PC-9 (cell line): ENCODE measurements at places on chromosomes 5 and 9. TPM values are rescaled to one million over a fixed set of nuclear protein-coding genes. Genes with fewer than 3 reads are reported as not detected.
A peak's percentile ranks its signal among the peaks of the same experiment; 100 is the strongest.

The NUTM2F gene
- total RNA-seq, result 0.15 TPM in 1 of 2 replicates, not detected in the other

DNA sequence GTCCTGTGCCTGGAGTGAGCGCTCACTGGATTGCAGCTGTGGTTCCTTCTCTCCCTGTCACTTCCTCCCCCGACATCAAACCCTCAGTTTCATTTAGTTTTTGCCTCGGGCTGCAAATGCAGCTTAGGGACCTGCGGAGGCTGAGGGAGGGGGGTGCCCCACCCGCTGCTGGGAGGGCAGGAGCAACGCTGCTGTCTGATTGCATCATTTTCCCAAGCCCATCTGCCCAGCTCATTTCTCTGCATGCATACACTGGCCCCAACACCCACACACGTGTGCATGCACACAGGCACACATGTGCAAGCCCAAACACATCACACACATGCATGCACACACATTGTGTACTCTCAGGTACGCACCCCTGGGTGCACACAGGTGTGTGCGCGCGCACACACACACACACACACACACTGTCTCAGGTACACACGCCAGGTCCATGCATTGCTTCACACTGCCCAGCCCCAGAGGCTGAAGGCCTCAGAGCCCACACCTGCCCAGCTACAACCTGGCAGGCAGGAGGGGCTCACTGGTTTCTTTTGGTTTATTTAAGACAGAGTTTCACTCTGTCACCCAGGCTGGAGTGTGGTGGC lies 3.4 kb downstream of the ASS1 start:
- H3K27ac ChIP-seq, result no peak overlapping the region
- no peaks in the 10 kb centered on the region for H3K27me3 ChIP-seq
- peaks cover 42% of the 10 kb centered on the region for H3K4me1 ChIP-seq
- peak; percentile 20 for DNase-seq
- no peak overlapping the region for H3K4me3 ChIP-seq

DNA sequence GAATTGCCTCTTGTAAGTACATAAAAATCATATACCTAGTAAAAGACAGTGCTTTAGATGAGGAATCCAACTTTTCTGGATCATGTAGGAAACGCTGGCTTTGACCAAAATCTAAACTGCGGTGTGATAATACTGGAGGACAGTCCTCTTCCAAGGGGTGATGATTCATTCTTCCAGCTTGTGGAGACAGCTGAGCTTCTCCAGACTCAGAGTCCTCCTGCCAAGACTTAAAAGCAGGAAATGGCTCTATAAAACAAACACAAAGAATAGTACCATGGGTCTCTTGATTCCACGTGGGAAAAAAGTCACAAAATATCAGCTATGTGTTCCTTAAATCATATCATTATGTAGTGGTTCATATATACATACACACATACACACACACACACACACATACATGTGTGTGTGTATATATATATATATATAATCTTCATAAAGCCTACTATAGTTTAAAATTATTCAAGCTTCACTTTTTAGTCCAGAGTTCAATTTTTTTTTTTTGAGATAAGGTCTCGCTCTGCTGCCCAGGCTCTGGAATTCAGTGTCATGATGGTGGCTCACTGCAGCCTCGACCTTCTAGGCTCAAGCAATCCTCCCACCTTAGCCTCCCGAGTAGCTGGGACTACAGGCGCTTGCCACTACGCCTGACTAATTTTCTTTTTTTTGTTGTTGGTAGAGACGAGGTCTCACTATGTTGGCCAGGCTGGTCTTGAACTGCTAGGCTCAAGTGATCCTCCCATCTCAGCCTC lies 65.0 kb downstream of the PKD2L2 start:
- no peak for DNase-seq
- no peak overlapping the region for H3K4me3 ChIP-seq
- peaks cover 19% of the 10 kb centered on the region for H3K36me3 ChIP-seq
- H3K27ac ChIP-seq, result no peak overlapping the region

DNA sequence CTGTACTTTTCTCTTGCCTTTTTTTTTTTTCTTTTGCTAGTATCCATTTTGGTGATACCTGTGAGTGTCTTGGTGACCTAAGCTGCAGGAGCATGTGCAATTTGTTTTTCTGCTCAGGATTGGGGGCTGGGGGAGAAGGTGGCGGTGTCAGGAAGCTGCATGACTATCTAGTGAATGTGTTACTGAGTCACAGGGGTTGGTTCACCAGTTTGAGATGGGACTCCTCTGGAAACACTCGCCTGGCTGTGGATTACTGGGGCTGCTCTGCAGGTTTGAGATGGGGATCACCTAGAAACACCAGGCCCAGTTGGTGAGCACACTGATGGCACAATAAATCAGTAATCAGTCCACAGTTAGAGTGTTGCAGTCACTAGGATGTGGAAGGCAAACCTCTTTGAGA lies 447.9 kb downstream of the SPATA31D1 start:
- H3K27me3 ChIP-seq, result no peaks in the 10 kb centered on the region
- no peak overlapping the region for H3K4me3 ChIP-seq
- H3K4me1 ChIP-seq, result no peaks in the 10 kb centered on the region
- H3K36me3 ChIP-seq, result no peaks in the 10 kb centered on the region

DNA sequence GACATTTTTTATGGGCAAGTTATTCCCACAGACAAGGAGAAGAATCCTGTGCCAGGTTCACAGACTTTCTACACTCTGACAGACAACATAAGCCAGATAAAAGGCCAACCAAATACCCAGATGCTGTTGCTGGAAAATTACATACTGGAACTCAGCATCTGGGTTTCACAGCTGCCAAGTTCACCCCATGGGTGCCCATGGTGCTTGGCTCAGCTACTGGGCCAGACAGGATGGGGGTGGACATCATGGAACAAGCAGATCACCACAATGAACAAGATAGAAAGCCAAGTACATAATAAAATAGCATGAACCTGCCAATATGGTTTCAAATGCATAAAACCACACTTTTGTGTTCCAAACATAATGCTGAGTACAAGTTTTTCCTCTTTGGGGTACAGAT lies 999.8 kb downstream of the NR2F1-AS1 start:
- H3K27me3 ChIP-seq, result no peaks in the 10 kb centered on the region
- no peak for DNase-seq
- H3K36me3 ChIP-seq, result no peaks in the 10 kb centered on the region
- no peaks in the 10 kb centered on the region for H3K4me1 ChIP-seq
